Stimulated activated CD8-positive, alpha-beta memory T cell treated with anti-CD3 and anti-CD28 coated beads, Interleukin-2, amount 100 ng/mL, for 48 hours (primary cell): ENCODE measurements at places on chromosomes 4 and X.
A peak's percentile ranks its signal among the peaks of the same experiment; 100 is the strongest.

GRCh38 chr4:74054483-74055047 lies 16.1 kb upstream of the CXCL3 start:
- DNase-seq: no peak

GRCh38 chrX:150683536-150684146 lies 9.6 kb upstream of the MTMR1 start:
- DNase-seq: no peak

DNA sequence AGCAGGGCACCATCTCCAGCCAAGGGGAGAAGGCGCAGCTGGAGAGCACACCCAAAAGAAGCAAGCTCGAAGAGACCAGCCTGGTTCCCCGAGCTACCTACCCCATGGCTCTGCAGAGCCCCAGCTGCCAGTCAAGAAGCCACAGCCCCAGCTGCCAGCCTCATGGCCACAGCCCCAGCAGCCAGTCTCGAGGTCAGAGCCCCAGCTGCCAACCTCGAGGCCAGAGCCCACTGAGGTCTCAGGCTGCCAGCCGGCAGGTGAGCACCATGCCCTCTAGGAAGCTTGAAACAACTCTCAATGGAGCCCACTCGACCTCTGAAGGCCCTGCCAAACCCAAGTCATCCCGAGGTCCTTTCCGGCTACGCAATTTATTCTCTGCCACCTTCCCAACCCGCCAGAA lies 27.0 kb upstream of the PRPS1 start:
- no peak for DNase-seq

DNA sequence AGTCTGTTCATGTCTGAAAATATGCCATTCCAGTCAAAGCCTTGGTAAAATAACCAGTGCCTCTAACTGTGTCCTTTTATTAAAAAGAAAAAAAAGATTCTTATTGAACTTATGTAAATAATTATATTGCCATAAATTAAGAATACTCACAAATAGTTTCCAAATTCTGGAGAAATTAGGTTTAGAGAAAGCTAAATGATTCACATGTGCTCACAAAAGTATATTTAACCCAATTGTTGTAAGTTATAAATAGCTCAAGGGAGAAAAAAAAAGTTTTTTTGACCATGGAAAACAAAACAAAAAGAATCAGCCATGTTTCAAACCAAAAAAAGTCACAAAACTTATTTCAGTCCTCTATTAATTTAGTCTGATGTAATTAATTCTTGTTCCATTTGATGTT lies 25.3 kb upstream of the HERC6 start:
- no peak for DNase-seq

DNA sequence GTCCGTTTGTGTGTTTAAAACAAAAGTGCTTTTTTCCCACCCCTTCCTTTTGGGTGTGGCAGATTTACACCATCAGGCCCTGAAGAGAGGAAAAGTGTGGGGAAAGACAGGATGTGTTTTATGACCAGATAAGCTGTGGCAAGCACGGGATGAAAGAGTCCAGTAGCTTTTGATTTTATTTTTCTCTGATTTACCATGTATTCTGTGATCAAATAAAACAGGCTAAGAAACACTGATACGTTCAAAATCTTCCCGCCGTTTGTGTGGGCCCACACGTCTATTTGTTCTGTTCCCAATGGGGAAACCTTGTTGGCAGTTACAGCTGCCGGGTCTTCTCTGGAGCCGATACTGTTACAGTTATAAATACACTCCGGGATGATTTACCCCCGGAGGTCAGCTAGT lies 10.8 kb downstream of the LRP2BP start:
- DNase-seq: no peak

- no peak for DNase-seq
These were observed 82.5 kb downstream of the TIGD2 start for GRCh38 chr4:89193843-89194242.

- no peak for DNase-seq
These were observed 630.5 kb upstream of the IGFBP7 start for GRCh38 chr4:57740625-57741190.

GRCh38 chr4:109552237-109552636 lies 7.8 kb upstream of the MCUB start:
- DNase-seq: no peak

- no peak for DNase-seq
These were observed 24.6 kb downstream of the TSC22D3 start for GRCh38 chrX:107750861-107751445.

GRCh38 chr4:127165971-127166370 lies 466.8 kb upstream of the INTU start:
- no peak for DNase-seq

GRCh38 chrX:94932278-94932965 lies 1258.4 kb downstream of the FAM133A start:
- DNase-seq: no peak

- no peak for DNase-seq
These were observed 57.7 kb upstream of the EFHC2 start for GRCh38 chrX:44401151-44401550.

DNA sequence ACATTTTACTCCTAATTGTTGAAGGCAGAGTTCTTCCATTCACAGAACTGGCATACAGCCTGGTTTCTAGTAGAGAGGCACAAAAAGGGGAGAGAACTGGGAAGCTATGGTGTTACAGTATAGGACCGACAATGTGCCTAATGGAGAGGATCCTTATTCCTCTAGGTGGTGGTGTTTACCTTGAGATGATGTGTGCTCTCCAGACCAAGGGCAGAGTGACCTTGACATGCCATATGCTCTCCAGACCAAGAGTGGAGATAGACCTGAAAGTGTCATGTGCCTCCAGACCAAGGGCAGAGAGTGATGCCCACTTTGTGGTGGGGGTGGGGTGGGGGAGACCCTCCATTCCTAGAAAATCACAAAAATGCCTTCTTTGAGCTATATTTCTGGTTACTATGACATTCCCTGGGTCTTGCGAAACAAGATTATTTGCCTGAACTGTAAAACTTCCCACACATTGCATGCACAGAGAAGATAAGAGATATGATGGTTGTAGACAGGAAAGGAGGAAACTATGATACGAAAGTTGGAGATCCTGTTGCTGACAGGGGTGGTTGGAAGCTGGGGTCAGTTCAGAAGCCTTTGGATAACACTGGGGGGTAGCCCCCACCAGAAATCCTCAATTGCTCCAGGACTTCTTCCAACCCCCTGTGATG lies 119.7 kb downstream of the TEX13C start:
- DNase-seq: no peak

DNA sequence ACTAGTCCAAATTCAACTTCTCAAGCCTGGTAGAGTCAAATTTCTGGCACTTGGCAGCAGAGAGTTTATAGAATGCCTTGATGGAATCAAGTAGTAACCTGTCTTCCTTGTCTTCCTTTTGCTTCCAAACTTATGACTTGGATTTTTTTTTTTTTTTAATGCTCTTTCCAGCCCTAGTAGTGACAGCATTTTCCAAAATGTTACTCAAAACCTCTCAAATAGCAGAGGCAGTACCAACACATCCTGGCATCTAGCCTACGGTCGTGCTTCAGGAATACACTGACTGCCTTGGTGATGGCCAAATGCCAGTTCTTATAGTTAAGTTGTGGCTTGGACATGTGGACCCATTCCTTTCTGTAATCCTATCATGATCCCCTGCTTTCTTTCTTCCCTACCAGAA lies 46.0 kb downstream of the GALNT7 start:
- DNase-seq: no peak

- DNase-seq: no peak
These were observed 48.3 kb downstream of the TLR10 start for GRCh38 chr4:38734446-38734845.

DNA sequence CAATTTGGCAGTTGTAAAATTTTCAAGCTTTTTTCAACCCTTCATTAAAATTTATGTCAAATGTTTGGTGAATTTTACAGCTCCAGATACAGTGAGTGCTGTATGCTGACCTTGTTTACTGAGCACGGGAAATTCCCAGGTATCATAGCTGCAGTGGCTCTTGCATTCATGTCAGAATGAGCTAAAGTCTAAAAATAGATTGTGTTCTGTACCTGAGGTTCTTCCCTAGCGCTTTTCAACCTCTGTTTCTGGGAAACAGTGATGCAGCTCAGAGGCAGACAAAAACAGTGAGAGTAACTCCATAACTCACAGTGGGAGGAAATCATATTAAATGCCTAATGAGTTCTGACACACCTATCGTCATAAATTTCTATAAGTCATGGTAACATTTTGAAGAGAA lies 393.8 kb upstream of the GNPDA2 start:
- DNase-seq: no peak

DNA sequence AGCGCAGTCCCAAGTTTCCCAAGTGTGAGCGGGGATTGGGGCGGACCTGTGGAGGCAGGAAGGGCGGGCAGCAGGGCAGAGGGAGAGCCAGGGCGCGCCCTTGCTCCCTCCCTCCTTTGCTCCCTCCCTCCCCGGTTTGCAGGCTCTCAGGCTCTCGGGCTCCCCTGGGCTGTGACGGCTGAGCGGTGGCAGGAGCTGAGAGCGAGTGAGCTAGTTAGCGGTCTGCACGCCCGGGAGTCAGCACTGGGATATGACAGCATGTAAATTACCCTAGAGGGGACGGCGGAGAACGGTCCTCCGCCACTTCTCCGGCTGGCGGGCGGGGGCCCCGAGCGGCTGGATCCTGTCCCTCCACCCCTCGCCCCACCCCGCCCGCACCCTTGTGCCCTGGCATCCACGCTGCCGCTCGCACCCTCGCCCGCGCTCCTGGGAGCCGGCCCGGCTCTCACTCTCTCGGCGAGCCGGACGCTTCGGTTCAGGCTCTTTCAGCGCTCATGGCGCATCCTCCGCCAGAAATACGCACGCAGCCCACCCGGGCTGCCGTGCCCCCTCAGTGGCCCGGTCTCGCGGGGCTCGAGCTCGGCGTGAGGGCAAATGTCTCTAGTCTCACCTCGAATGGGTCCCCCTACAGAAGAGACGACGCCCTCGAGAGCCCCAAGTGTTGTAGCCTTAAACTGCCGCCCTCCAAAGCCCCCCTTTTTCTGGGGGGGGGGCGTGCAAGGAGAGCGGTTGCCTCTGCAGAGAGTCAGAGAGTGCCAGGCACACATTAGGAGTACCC lies at the start of gene TSC22D3:
Gene TSC22D3, minus strand, starts transcription at position 54 of the 778 bp plus-strand sequence. CDS start 368 bp downstream, outside the sequence.
- peak; percentile 16 for DNase-seq

- no peak for DNase-seq
These were observed 24.9 kb downstream of the CXCL8 start for GRCh38 chr4:73765296-73765695.

DNA sequence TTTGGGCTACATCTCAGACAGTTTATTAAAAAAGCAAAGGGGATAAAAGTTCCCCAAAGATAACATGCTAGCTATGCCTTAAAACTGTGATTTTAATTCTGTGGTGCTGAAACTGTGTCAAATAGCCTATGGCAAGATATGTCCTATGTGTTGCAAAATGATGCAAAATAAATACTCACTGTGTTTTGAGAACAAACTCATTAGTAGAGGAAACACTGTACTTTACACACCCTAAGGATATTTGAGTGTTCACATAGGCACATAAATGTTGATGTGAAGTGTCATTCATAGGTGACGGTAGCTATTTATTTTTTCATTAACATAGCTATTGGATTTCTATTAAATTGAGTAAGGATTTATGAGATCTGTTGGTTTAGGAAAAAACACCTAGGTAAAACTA lies 351.9 kb downstream of the FAT4 start:
- DNase-seq: no peak

GRCh38 chr4:109029987-109030386 lies 267.1 kb upstream of the ETNPPL start:
- DNase-seq: no peak

- no peak for DNase-seq
These were observed 41.8 kb downstream of the CLCN3 start for GRCh38 chr4:169662206-169662605.

GRCh38 chrX:72306851-72307645 lies 1.3 kb upstream of the CITED1 start:
- peak; percentile 2 for DNase-seq

DNA sequence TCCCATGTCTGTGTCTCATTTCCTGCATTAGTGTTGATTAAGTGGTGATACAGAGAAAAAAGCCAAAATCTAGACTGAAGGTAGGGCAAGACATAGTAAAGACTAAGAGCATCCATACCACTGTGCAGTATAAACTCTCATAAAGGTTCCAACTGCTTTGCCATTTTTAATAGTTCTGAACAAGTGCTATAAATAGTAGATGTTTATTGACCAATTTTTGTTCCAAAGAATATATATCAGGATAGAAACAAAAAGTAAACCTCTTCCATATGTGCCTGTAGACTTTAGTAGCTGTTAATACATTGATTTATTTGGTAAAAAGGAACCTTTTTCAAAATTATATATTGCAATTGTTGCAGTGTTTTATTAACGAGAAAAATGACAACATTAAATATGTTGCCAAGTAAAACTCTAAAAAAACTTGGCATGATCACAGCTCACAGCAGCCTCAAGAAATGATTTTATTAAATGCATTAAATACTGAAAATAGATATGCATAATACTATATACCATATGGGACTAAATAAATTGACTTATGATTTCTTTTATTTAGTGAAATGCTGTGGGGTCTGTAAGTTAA lies 22.3 kb upstream of the AASDH start:
- DNase-seq: no peak

DNA sequence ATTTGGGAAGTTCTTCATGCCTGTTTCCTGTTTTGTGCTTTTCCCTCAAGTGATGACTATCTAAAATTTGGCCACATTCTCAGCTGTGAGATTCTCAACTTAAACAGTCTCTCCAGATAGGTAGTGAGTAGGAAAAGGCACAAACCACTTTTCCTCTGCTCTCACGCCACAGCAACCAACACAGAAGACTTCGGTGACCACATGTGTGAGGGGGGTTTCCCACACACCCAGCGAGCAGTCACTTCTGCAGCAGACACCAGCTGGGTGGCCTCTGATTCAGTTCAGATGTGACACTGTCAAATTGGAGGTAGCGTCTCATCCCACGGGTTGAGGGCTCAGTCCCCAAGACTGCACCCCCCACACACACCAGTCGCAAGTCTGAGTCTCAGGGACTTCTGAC lies 25.1 kb upstream of the CLDN34 start:
- peak; percentile 67 for DNase-seq

DNA sequence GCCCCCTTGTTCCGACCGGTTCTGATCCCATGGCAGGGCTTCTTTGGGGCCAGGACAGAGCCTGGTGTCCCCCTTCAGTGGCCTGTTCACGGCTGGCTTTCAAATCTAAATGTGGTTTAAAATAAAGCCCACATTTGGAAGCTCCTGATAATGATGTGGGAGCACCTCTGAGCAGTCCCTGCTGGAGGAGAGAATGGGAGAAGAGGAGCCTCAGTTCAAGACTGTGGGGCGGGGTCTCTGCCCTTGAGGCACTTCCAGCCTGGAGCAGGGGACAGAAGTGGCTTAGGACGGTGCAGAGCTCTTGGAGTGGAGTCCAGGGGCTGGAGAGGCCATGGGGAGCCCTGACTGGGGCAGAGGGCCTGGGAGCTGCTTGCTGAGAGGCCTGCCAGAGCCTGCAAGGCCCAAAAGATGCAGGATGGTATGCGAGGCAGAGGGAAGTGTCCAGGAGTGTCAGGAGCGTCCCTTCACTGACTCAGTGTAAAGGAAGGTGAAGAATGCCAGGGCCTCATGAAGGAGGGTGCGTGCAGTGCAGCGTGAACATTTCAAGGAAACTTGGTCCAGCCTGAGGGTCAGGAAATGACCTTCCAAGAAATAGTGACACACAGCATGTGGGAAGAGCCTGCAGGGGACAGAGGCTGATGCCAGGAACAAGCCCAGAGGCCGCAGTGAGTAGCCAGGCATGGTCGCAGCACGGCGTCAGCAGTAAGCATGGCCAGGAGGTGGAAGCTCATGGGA lies 21.1 kb upstream of the TADA2B start:
- DNase-seq: no peak
